ENCODE measurements at places on chromosomes 6 and 20. TPM values are rescaled to one million over a fixed set of nuclear protein-coding genes. Genes with fewer than 3 reads are reported as not detected.

- no peaks in the 10 kb centered on the region for H3K4me1 ChIP-seq
- no peaks in the 10 kb centered on the region for H3K36me3 ChIP-seq
- peak; percentile 37 for DNase-seq
These were observed 28.8 kb upstream of the IL17A start for GRCh38 chr6:52157301-52157941.

DNA sequence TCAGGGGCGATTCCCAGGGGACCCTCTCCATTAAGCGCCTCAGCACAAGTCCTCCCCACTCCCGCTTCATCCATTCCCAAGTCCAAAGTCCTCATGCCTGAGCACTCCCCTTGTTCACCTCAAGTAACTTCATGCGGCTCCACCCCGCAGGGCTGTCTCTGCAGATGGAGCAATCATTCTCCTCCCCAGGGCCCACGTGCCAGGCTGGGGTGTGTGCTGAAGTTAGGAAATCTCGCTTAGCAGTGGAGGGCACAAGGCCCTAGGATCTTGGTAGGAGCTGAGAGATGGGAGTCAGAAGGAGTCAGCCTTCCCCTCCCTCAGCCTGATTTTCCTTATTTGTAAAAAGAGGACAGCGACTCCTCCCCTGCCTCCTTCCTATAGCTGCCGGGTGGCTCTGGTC is 3.5 kb downstream of the TGM3 start:
- no peak overlapping the region for H3K4me3 ChIP-seq
- no peaks in the 10 kb centered on the region for H3K27me3 ChIP-seq
- no peaks in the 10 kb centered on the region for H3K4me1 ChIP-seq
- H3K27ac ChIP-seq: no peak overlapping the region
- DNase-seq: no peak

- H3K4me3 ChIP-seq: no peak overlapping the region
- no peaks in the 10 kb centered on the region for H3K4me1 ChIP-seq
- no peak for DNase-seq
- no peak overlapping the region for H3K27ac ChIP-seq
- no peaks in the 10 kb centered on the region for H3K27me3 ChIP-seq
These were observed 256.1 kb upstream of the RUNX2 start for GRCh38 chr6:45072016-45072415.

GRCh38 chr20:36919715-36920333 is 31.7 kb downstream of the SAMHD1 start:
- no peak overlapping the region for H3K4me3 ChIP-seq
- no peak for DNase-seq
- H3K27ac ChIP-seq: peak overlapping the region; percentile 28
- H3K4me1 ChIP-seq: no peaks in the 10 kb centered on the region
- peaks cover 88% of the 10 kb centered on the region for H3K36me3 ChIP-seq

GRCh38 chr6:167650730-167651317 is 175.9 kb upstream of the AFDN start:
- no peaks in the 10 kb centered on the region for H3K36me3 ChIP-seq
- no peak for DNase-seq
- H3K27ac ChIP-seq: no peak overlapping the region
- peaks cover 8% of the 10 kb centered on the region for H3K4me1 ChIP-seq
- H3K27me3 ChIP-seq: peaks cover 26% of the 10 kb centered on the region
- no peak overlapping the region for H3K4me3 ChIP-seq

GRCh38 chr6:44631968-44632367 is 244.5 kb downstream of the CDC5L start:
- H3K27ac ChIP-seq: no peak overlapping the region
- H3K27me3 ChIP-seq: no peaks in the 10 kb centered on the region
- H3K4me3 ChIP-seq: no peak overlapping the region

The ALDH8A1 gene
- 2.6 TPM for total RNA-seq

The GGTLC1 gene
- not detected for total RNA-seq

The ANKRD6 gene
- 11.3 TPM for total RNA-seq

The IMPG1 gene
- not detected for total RNA-seq

The ID4 gene
- 158 TPM for total RNA-seq

The ZBTB9 gene
- total RNA-seq: 3.3 TPM
